ENCODE measurements at places on chromosomes 6 and 20.

- DNase-seq: no peak
Observed at GRCh38 chr6:67558985-67559384, 1076.1 kb upstream of the ADGRB3 start.

DNA sequence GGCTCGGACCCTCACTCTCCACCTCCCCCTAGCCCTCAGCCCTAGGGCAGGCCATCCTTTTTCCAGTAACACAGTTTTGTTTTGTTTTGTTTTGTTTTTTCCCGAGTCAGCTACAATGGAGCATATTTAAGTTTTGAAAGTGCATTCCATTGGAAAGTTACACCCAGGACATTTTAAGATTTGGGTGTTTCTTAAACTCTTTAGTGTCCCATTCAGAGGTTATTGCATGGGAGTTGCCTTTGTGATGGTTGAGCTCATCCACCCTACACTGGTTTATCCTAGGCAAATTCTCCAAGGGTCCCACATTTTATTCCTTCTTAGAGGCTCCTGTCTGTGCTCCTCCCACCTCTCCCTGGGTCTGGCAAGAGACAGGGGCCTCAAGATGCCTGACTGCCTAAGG, 58.9 kb downstream of the THBS2 start:
- no peak for DNase-seq

- DNase-seq: peak; percentile 59
Observed at GRCh38 chr6:14038467-14039437, 78.8 kb upstream of the CD83 start.

GRCh38 chr6:150600010-150600300, 270 bp downstream of the PLEKHG1 start:
- no peak for DNase-seq

- no peak for DNase-seq
Observed at GRCh38 chr20:9375221-9375681, 139.1 kb upstream of the LAMP5 start.

GRCh38 chr20:42549496-42549895, 640.2 kb downstream of the PTPRT start:
- DNase-seq: peak; percentile 94

DNA sequence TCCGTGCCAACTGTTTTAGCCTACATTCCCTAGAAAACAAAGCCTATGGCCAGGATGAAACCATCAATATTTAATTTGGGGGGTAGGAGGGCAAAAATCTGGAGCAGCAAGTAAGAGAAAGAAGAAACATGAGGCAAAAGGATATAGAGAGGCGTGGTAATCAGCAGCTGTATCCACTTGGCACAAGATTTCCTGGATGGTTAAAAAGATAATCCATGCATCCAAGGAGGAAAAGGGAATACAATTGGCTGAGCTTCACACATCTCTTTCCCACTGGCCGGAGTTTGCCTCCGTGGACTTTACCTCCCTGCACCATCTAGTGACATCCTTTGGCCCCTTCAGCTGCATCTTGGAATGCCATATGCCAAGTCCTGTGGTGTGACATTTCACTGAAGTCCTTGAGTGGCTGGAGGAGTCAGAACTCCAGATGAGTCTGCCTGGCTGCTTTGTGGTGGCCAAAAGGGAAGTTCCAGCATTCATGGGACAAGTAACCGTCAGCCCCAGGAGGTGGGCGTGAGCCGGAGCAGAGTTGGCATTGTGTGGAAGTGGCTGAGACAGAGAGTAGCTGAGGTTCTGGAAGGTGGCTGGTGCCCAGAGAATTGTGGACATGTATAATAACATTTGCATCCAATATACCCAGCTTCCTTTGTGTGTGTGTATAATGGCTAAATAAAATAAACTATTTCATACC, 13.7 kb upstream of the TMX4 start:
- no peak for DNase-seq

DNA sequence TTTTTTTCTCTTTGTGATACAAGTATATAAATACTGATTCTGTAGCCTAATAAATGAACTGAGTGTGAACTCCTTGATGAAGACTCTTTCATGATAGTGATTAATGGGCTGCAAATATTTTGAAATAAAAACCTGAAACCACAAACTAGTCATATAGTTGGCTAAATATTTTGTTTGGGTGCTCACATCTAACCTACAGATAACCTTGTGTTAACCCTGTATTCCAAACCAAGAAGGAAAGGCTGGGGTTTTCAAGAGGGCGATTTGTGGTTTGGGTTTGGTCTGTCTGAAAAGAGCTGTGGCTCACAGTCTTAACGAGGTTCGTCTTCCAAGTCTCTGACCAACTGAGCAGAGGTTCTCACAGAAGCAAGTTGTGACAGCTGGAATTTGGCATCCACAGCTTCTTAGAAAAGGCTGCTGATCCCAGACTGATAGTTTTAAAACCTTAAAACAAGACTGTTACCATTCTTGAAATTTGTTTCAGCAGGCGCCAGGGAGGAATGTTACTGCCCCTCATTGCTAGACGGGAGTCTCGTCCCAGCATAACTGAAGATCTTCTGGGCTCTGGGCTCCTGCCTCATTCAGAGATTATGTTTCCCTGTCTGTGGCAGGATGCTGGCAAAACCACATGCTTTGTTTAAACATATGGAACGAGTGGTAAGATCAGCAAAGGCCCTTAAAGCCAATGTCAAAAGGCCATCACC, 736.4 kb upstream of the MARCKS start:
- no peak for DNase-seq

GRCh38 chr6:124393536-124393935, 568.7 kb upstream of the RNF217 start:
- no peak for DNase-seq

DNA sequence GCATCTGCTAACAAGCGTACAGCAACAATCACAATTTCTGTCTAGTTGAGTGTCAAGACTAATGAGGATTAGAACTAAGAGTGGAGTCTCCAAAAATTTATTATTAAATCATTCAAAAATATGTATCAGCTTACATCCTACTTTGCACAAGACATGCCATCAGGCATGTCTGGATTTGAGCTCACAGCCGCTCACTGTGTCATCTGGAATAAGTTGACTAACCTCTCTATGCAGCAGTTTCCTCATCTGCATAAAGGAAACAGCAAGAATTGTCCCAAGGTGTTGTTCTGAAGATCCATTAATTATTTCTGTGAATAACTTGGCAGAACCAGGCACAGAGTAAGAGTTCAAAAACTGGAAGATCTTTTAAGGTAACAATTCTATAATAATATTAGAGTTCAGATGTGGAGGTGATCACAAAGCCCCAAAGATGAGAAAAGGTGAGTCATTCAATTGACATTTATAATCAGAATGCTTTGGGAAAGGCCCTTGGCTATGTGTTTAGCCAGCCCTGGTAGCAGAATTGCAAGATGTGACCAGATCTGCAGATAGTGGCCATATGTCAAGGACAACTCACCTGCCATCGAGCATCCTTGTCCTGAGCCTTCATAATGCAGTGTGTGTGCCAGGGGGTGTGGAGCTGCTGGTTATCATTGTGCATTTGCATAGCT, 264.0 kb downstream of the FOXA2 start:
- DNase-seq: no peak

- DNase-seq: no peak
Observed at GRCh38 chr6:6033858-6034257, 27.1 kb upstream of the NRN1 start.

DNA sequence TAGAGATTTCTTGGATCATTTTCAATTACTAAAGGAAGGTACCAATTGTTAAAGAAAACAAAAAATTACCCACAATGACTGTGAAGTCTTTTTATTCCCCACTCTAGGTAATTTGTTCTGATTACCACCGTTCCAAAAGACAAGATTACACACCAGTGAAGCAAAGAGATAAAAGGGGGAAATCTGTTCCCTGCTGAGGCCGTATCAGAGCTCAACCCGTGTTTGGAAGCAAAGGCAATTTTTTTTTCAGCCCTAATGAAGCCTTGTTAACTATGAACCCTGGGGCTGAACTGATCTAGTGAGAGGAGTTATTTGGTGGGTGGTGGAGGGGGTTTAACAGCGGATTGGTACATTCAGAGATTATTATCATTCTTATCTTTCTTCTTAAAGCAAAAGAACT, 128.5 kb downstream of the ALDH8A1 start:
- DNase-seq: no peak

Measured in NCI-H510A treated with DMSO at 0.1 percent for 48 hours (cell line).